D721Med (cell line): ENCODE measurements at places on chromosomes 11 and 22.

- DNase-seq, result no peak
These were observed 11.0 kb downstream of the ASCC2 start for GRCh38 chr22:29827091-29827490.

GRCh38 chr11:74937696-74938475, 11.0 kb downstream of the XRRA1 start:
- DNase-seq, result no peak

DNA sequence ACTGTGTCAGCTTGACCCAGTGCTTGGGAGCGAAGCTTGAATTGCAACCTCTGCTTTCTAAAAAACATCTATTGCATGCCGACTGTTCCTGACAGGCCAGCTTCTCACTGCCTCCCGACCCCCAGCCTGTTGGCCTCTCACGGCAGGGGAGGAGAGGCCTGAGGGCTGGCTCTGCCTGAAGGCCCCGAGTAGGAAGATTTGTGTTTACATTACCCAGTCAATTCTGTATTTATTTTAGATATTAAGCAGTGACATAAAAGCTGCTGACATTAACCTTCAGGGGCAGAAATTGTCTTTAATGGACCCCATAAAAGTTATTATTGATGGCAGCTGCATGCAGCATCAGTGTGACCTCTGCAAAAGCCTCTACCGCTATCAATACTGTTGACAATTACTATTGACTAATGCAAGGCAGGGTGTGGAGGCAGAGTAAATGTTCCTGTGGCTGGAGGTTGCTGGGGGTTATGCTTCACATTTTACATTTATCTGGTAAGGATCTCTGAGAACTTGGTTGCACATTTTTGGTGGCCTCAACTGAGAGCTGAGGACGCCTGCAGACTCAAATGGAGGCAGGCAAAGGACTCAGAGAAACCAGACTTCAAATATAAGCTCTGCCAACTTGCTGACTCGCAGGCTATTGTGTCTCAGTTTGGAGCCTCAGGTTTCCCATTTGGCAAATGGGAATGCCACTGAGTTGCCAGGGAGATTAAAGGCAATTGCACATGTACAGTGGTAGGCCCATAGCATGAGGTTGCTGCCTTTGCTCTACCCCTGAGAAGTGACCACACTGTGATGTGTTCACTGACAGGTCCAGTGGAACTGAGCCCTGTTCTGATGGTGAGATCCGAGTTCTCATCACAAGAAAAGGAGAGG, 380.5 kb downstream of the TENM4 start:
- DNase-seq, result no peak

DNA sequence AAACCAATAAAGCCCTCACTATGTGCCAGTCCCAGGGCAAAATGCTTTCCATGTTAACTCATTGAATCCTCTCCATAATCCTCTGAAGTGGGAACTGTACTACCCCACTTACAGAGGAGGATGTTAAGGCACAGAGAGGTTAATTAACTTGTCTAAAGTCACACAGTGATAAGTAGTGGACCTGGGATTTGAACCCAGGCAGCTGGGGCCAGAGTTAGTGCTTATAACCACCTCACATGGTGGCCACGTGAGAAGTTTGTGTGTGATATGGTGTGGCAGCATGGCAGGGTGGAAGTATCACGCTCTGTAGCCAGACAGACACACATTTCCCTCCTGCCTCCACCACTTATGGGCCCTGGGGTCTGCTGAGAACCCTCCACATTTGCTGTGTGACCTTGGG, 16.5 kb downstream of the PARVG start:
- DNase-seq, result no peak
